Fibroblast of skin of right quadriceps (primary cell): ENCODE measurements at places on chromosomes 6 and 20.

- no peak for DNase-seq
Observed at GRCh38 chr6:36639171-36639808, 39.2 kb upstream of the CDKN1A start.

DNA sequence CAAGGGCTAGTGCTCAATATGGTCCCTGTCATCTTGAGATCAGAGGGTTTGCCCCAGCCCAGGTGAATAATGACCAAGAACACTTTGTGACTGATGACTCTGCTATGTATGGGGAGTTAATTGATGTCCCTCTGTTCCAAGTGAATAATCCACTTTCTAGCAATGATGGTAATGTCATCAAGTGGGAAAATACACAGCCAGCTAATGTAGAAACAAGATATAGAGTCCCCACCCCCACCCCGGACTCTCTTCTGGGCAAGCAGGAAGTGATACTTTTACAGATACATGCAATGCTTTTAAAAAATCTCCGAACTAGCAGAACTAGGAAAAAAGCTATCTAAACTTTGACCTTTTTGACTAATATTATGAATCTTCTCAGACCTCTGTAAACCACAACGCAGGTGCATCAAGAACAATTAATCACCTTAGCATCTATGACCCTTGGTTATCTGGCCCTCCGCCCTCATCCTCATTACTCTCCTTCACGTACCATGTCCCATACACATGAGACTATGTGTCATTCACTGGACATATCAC, 30.5 kb downstream of the CNR1 start:
- DNase-seq = no peak

GRCh38 chr6:55445648-55446204, 118.5 kb downstream of the GFRAL start:
- DNase-seq = peak; percentile 26

GRCh38 chr6:3265671-3266070, 6.9 kb downstream of the PSMG4 start:
- DNase-seq = no peak

DNA sequence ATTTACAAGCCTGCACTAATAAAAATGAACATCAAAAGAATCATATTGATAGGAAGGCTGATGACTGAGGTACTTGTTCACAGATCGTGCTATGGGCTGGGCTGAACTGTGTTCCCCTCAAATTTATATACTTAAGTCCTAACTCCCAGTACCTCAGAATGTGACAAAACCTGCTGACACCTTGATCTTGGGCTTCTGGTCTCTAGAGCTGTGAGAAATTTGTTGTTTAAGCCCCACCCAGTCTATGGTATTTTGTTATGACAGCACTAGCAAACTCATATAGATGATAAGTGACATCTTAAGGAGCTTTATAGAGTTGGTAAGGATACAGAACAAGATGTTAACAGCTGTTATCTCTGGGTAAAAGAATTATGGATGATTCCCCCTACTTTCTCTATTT, 13.8 kb downstream of the UBE2V1 start:
- no peak for DNase-seq

DNA sequence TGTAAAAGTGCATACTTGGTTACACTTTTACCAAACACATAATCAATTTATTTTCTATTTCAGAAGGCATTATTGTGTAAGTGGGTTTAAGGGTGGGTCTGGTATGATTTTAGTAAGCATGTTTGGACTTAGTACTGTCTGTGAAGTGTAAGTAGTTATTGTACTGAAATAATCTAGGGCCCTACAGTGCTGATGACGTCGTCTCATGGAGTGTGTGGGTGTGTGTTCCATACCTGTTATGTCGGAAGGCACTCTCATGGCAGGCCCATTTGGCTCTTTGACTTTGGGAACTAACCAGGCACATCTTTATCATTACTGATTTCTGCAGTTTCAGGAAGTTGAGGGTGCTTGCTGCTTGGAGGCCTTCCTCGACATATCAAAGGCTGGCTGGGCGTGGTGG, 155.1 kb downstream of the SASH1 start:
- DNase-seq = no peak

- DNase-seq = no peak
Observed at GRCh38 chr20:57491373-57491772, 33.6 kb downstream of the CTCFL start.

DNA sequence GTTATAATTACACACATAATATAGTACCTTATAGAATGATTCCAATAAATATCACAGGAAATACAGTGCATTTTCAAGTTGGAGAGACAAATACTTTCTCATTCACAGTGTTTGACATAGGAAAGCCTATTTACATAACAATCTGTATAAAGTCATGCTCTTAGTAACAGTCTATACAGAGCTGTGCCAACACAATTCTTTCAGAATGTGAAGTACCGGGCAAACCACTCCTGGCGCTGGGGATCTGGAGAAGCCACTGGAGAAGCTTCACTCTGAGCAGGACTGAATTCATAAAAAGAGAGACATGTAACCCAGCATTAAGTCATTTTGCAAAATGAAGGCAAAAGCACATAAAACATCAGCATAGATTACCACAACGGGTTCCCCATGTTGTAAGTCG, 24.9 kb upstream of the MCM9 start:
- DNase-seq = no peak

DNA sequence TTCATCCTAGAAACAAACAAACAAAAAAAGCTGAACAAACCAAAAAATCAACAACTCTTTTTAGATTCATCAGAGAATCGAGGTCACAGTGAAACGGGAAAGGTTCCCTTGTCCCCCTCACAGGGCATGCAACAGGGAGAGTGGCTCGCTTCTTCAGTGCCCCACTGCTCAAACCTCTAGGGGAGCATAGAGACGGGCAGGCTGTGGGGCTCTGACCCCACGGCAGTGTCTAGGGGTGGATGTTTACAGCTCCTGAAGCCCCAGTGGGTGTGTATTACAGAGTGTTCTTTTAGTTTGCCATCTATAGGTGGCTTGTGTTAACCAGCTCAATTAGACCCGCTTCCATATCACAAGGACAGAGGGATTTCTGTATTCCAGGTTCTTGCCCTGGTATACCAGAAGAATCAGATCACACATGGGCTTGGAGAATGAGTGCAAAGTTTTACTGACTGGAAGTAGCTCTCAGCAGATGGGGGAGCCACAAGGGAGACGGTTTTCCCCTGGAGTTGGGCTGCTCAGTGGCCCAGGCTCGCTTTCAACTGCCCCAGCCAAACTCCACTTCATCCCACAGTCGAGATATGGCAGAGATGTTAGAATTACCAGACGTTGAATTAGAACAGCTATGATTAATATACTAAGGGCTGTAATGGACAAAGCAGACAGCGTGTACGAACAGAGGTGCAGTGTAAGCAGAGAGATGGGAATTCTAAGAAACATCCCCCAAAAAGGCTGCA, 192.6 kb upstream of the CST7 start:
- no peak for DNase-seq

GRCh38 chr6:155173488-155173887, 90.3 kb upstream of the CLDN20 start:
- no peak for DNase-seq

DNA sequence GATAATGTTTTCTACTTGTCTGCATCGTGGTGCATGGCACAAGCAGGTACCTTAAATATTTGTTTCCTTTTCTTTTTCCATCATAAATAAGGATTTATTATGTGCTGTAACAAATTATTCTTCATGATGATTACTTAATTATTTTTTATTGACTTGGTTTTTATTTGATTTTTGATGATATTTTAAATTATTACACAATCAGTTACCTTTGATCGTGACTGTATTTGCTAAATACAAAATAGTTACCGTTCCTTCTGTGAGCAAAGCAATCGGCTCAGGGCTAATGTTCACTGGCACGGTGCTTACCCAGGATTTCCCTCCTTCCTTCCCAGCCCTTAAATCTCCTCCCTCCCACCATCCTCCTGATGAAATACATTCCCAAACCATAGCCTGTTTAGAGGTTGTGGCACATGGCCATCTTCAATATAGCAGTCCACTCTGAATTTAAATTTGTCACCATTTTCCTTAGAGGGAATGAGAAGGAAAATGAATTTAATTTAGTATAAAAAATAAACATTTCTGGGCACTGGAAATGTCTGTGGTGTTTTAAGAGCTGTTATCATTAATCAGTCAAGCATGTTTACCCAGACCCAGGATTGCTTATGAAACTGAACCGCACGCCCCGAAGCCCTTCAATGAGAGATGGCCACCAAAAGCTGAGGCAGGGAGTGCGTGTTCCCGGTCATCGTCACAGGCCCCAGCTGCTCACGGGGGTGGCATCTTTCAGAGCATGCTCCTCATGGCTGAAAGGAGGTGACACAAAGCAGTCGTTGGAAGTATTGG, 23.0 kb upstream of the EXOC2 start:
- no peak for DNase-seq

GRCh38 chr6:13558718-13559117, 15.7 kb upstream of the SIRT5 start:
- DNase-seq = no peak

- peak; percentile 17 for DNase-seq
Observed at GRCh38 chr6:157188213-157188612, 135.1 kb downstream of the TMEM242 start.

GRCh38 chr6:1164600-1164999, 147.3 kb upstream of the FOXQ1 start:
- DNase-seq = no peak
